Stimulated activated naive CD4-positive, alpha-beta T cell treated with Interleukin-2 at 50 U/mL for 16 hours (primary cell): ENCODE measurements at places on chromosomes 11 and 22.

GRCh38 chr11:38968951-38969350 is 2370.9 kb upstream of the RAG2 start:
- DNase-seq, result no peak

GRCh38 chr11:72570893-72571661 is 103.1 kb downstream of the PDE2A start:
- no peak for DNase-seq

GRCh38 chr11:1772270-1773130 is 8.8 kb upstream of the CTSD start:
- peak; percentile 70 for DNase-seq

- no peak for DNase-seq
These were observed 28.1 kb upstream of the MUC5AC start for GRCh38 chr11:1129611-1130160.

GRCh38 chr11:33879375-33879774 is 12.5 kb downstream of the LMO2 start:
- DNase-seq, result no peak

DNA sequence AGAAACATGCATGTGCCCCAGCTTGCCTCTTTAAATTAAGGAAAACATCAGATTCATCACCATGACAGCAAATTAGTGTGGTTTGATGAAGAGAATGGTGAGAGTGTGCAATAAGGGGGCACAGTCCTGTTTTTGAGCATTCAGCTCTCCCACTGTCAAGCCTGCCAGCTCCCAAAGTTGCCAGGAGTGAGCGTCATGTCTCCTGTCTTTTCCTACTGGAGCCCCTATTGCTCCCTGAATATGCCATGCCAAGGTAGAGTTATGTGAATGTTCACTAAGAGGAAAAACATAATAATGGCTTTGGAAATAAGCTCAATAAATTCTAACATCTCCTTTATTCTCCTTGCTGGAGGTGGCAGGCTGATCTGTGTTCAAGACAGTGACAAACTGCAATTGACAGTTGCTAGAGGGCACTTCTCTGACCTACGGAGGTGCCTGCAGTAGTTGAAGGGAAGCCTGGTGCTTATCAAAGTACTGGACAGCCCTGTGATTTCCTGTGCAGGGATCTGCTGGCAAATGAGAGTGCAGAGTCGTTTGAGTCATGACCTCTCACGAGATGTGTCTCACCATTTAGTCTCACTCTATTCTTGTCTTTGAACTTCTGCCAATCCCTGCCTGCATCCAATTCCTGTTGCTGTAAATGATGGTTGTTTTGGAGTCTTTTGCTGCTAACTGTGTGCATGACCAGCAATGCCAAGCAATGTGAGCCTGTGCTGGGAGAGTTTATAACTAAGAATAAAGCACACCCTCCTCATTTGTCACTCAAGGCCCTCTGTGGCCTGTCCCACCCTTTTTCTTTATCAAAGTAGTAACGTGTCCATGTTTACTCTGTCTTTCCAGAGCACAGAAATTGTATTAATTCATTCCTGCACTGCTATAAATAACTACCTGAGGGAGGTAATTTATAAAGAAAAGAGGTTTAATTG is 34.8 kb downstream of the MRGPRX2 start:
- no peak for DNase-seq

- DNase-seq, result no peak
These were observed 7.7 kb downstream of the MPPED2 start for GRCh38 chr11:30578406-30578805.

DNA sequence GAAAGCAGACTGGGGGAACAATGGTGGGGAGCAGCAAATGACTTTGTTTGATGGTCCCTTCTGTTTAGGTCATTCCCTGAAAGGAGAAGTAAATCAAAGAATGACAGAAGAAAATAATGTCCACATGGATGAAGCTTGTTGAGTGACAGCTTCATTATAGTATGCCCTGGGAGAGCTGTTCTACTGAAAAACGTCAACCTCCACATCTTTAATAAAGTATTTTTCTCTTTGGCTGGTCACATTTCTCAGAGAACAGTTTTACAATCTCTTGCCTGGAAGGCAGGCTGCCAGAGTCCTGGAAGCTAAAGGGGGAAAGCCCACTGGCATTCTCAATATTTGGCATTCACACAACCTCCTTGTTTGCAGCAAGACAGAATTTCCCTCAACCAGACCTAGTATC is 287.9 kb downstream of the SWAP70 start:
- DNase-seq, result no peak

- DNase-seq, result no peak
These were observed 336.5 kb downstream of the TMEM135 start for GRCh38 chr11:87374038-87374807.

DNA sequence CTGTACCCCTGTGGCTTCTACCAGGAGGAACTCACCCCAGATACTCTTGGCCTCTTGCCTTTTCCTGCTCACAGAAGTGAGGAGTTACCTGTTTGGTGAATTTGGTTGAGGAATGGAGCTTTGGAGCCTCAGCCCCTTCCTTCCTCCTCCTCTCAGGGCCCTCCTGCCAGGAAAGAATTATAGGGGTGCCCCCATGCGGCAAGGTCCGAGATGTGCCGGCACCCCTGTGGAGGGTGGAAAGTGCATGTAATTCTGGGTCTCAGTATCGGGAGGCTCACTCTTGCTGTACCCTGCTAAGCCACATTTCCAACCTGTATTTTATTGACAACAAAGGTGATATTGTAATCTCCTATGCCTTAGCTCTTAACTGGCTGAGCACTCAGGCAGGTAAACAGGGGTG is 13.7 kb upstream of the IGSF22 start:
- no peak for DNase-seq

DNA sequence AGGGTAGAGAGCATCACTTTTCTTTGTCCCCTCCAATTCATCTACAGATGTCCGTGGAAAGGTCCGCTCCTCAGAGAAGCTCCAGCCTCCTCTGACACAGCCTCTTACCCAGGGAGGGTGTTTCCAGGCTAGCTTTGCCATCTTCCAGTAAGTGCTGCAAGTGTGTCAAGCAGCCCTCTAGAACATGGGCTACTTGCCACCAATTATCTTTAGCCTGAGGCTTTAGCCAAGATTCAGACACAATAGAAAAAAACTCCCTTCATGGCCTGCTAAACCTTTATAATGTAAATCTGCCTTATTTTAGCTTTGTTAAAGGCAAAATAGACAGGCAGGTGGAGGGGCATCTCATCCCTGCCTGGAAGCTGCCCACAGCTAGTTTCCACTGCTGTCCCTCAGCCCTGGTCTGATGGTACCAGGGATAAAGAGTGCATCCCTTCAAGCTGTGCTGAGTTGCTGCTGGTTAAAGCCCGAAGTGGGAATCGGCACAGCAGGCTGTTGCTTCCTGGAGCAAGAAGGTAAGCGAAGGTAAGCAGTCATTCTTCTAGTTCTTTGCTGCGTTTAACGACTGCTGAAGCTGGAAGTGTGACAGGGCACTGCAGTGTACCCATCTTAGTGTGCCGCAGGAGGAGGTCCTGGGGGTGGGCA is 190.1 kb upstream of the E2F8 start:
- DNase-seq, result no peak

- no peak for DNase-seq
These were observed 11.0 kb upstream of the SHANK2 start for GRCh38 chr11:71263386-71263785.

- DNase-seq, result no peak
These were observed 335.4 kb upstream of the NCAM1 start for GRCh38 chr11:112625814-112626213.

DNA sequence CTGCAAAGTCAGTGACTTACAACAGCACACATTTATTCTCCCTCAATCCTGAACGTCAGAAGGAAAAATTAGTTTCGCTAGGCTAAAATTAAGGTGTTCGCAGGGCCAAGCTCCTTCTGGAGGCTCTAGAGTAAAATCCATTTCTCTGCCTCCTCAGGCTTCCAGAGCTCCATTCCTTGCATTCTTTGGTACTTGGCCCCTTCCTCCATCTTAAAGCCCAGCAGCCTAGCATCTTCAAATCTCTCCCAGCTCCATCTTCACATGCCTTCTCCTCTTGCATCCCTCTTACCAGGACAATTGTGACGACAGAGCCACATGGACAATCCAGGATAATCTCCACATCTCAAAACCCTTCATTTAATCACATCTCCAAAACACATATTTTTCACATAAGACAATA is 165.0 kb downstream of the GRIA4 start:
- no peak for DNase-seq

GRCh38 chr11:13225038-13226001 is 52.3 kb upstream of the BMAL1 start:
- DNase-seq, result no peak

GRCh38 chr22:29479417-29480261 is at the start of gene NEFH:
NEFH (plus strand) TSS chr22:29480218; CDS start chr22:29480263, 45 bp downstream.
- no peak for DNase-seq

GRCh38 chr11:44766112-44766971 is 39.6 kb downstream of the TSPAN18 start:
- DNase-seq, result no peak

- no peak for DNase-seq
These were observed 710.6 kb upstream of the CCDC179 start for GRCh38 chr11:23570828-23571227.

DNA sequence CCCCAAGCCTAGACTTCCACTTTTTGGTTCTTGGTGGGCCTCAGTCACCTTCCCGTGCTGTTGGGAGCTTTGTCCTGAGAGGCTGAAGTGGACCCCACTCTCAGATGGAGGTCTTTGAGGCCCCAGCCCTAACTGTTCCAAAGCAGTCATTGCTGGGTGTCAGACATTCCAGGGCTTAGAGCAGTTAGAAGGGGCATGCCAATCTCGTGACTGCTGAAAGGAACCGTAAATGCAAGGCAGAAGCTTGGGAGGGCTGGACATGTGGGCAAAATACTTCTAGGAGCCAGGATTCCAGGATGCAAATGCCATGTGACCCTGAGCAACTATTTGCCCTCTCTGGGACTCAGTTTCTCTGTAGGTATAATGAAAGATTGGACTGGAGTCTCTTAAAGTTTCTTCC is 118.8 kb upstream of the CRYBB3 start:
- DNase-seq, result no peak

DNA sequence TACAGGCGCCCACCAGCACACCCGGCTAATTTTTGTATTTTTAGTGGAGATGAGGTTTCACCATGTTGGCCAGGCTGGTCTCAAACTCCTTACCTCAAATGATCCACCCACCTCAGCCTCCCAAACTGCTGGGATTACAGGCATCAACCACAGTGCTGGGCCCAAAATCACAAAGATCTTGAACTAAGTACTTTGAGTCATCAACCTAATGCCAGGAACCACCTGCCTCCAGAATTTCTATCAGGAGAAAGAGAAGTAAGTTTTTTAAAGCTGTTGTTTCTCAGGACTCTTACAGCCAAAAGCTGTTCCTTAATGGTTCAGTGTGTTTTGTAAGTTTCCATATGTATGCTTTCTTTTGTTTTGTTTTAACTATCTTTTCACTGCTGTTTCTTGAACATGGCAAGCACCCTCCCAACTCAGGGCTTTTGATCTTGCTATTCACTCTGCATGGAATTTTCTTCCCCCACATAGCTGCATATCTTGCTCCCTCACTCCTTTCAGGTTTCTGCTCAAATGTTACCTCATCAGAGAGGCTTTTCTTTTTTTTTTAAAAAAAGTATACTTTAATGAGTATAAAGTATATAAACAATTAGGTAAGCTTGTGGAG is 6.0 kb upstream of the PAK1 start:
- no peak for DNase-seq

DNA sequence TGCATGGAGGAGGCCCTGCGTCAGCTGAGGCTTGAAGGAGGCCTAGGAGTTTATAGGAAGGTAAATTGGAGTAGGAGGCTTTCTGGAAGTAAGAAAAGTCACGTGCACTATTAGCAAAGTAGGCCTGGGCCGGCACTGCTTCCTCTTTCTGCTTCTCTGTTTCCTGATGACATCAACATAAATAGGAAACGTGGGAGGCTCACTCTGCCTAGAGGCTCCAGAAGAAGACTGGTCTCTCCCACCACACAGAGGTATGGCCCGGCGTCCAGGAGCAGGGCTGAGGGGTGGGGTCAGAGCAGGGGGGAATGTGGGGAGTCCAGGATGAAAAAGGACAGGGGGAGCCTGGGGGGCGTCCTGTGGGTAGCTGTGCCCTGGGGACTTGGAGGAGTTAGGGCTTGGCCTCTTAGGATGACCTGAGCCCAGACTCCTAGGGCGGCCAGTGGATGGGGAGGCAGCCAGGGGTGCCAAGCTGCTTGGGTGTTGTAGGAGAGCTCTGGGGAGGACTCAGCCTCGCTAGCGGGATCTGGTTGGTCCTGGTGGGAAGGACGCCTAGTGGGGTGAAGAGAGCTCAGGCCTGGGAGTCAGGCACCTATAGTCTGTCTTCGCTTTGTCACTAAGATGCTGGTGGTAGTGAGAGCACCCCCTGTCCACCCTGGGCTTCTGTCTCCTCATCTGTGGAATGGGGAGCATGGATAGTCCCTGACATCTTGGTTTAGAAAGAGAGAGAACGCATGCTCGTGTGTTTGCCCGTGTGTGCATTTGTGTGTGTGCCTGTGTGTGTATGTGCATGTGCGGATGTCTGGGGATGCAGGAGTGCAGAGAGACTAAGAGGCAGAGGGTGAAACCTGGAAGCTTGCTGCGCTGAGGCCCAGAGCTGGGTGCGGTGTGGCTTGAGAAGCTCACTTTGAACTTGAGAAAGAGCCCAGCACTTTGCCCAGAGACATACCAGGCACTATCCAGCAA is at the start of gene CSF2RB:
TSS of gene CSF2RB (plus strand) at position 202 of the 963 bp plus-strand sequence. CDS start 8,580 bp downstream, outside the sequence.
- DNase-seq, result no peak

- DNase-seq, result no peak
These were observed 8.4 kb downstream of the APLNR start for GRCh38 chr11:57228600-57228999.

DNA sequence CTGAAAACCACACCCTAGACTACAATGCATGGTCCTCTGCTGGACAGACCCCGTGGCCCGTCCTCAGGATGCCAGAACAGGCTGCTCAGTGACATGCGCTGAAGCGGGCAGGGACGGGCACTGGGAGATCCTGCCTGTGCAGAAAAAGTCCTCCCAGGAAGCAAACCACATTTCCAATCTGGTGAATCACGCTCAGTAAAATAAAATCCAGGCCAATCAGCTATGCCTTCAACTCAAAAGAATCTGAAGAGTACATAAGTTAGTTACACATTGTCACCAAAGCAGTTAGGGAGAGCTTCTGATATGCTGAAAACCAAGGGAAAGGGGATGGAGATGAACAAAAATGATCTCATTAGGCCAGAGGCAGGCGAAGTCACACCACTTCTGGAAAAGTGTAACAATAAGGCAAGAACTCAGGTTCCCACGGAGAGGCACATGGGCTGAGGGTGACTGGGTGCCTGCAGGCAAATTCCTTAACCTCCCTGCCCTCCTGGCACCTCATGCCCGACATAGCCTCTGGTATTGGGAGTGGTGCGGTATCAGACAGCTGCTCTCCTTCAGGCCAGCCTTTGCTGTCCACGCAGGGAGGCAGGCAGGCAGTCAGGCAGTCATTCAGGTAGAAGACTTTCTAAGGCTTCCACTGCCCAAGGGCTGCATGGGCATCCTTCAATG is 66.4 kb downstream of the APOL5 start:
- no peak for DNase-seq
